ENCODE measurements at places on chromosomes 1 and 21.

DNA sequence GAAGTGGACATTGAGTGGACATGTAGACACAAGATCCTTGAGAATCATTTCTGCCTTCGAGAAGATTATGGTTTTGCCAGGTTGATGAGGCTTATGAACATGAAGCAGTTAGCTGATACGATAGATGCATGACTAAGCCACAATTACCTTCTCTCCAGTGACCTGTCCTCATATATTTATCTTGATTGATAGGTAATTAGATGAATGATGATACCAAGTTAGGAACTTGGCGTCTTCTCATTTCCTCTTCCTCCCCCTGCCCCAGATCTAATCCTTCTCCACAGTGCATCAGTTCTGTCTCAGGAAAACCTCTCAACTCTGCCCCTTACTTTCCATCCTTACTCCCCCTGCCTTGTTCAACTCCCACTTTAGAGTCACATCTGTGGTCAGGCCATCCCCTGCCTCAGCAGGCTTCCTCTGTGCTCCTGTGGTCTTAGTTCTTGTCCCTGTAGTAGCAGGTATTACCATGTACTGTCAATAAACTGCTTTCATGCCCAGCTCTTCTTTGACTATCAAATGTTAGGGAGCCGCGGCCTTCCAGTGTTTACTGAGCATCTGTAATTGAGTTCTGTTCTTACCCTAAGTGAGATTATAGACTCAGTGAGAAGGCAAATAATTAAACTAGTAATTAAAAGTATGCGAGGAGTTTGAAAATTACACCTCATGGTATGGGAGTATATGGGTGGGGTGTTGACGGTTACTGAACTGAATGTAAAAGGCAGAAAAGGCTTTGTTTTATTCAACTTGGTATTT is 5.1 kb downstream of the ST6GALNAC3 start:
- no peaks in the 10 kb centered on the region for H3K27me3 ChIP-seq
- DNase-seq, result no peak

- no peak for DNase-seq
- no peak overlapping the region for H3K27ac ChIP-seq
- H3K4me3 ChIP-seq, result no peak overlapping the region
- H3K4me1 ChIP-seq, result no peaks in the 10 kb centered on the region
Measured at GRCh38 chr1:25197235-25197975, 34.9 kb downstream of the SYF2 start.

GRCh38 chr1:27655151-27655937 is 16.6 kb downstream of the IFI6 start:
- no peak overlapping the region for H3K4me3 ChIP-seq
- peak; percentile 50 for DNase-seq
- no peaks in the 10 kb centered on the region for H3K36me3 ChIP-seq
- H3K27ac ChIP-seq, result peak overlapping the region; percentile 47
- no peaks in the 10 kb centered on the region for H3K27me3 ChIP-seq

DNA sequence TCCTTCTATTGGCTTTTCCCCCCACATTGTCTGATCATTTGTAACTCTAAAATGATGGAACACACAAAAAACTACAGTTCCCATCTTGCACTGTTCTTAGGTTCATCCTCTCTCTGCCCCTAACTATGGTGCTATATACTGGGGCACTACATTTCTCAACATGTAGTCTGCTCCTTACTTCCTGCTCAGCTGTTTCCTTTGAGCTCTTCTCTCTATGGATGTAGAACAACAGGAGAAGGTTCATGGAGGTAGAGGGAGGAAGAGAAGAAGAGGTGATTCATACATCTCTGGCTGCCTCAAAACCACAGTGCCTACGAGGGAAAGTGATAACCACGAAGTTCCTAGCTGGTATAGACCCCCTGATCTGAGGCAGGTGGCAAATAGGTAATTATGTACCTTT is 7.0 kb upstream of the C1orf146 start:
- H3K36me3 ChIP-seq, result no peaks in the 10 kb centered on the region
- no peak for DNase-seq
- no peaks in the 10 kb centered on the region for H3K27me3 ChIP-seq
- no peak overlapping the region for H3K27ac ChIP-seq
- no peak overlapping the region for H3K4me3 ChIP-seq
- H3K4me1 ChIP-seq, result no peaks in the 10 kb centered on the region

DNA sequence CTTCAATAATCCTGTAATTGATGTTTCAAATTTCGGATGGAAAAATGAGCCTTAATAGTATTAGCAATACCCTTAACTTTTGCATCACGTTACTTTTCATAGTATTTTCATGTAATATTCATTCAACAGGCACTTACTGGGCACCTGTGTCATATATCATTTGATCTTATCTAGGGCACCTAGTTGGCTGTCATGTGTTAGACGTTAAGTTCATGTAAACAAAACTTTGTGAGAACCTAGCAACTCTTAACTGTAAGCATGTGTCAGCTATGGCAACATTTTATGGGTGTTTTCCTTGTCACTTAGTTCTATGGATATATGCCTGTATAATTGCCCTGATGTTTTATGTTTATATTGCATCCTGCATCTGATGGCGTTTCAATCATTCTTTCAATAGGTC is 777 bp downstream of the LAMC2 start:
- peaks cover 7% of the 10 kb centered on the region for H3K4me1 ChIP-seq
- no peaks in the 10 kb centered on the region for H3K27me3 ChIP-seq
- peak overlapping the region; percentile 75 for H3K4me3 ChIP-seq
- no peak overlapping the region for H3K27ac ChIP-seq

DNA sequence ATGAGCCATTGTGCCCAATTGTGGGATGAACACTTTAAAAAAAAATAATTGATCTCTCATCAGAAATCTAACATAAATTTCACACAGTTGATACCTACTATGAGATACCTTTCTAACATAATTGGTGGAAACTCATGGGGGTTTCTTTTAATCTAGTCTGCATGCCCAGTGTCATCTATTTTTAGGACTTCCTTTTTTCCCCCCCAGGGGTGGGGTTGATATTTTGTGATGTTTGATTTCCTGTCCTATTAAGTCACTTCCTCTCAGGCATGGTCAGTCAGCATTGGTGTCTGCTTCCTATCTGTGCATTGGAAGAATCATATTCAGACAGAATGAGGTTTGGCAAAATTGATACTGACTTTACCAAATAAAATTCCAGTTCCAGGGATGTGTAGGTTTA is 21.5 kb downstream of the NFYC start:
- no peaks in the 10 kb centered on the region for H3K27me3 ChIP-seq
- H3K4me1 ChIP-seq, result peaks cover 6% of the 10 kb centered on the region
- DNase-seq, result no peak
- H3K4me3 ChIP-seq, result no peak overlapping the region
- no peak overlapping the region for H3K27ac ChIP-seq
- peaks cover 2% of the 10 kb centered on the region for H3K36me3 ChIP-seq

DNA sequence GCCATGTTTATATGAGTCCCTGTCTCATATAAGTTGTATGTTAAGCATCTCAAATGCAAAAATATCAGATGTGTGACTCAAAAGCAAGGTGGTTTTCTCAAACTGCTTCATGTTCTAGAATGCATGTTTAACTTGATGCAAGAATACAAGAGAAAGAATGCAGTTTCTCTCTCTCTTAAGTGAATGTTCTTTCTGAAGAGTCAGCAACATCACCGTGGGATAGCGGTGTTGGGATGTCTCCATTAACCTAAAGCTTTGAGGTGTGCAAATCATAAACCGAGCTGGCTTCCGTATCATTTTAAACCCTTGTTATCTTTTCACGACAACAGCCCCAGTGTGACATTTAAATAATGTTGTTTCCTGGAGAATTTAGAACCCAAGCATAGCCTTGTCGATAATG is 48.4 kb upstream of the TARBP1 start:
- H3K27ac ChIP-seq, result no peak overlapping the region
- no peak overlapping the region for H3K4me3 ChIP-seq
- DNase-seq, result no peak
- no peaks in the 10 kb centered on the region for H3K27me3 ChIP-seq
- peaks cover 5% of the 10 kb centered on the region for H3K4me1 ChIP-seq
- H3K36me3 ChIP-seq, result no peaks in the 10 kb centered on the region
